ENCODE measurements at places on chromosomes 3 and 15.
A peak's percentile ranks its signal among the peaks of the same experiment; 100 is the strongest.

- no peak for DNase-seq
Observed at GRCh38 chr15:68231102-68231818, 1.7 kb upstream of the CLN6 start.

DNA sequence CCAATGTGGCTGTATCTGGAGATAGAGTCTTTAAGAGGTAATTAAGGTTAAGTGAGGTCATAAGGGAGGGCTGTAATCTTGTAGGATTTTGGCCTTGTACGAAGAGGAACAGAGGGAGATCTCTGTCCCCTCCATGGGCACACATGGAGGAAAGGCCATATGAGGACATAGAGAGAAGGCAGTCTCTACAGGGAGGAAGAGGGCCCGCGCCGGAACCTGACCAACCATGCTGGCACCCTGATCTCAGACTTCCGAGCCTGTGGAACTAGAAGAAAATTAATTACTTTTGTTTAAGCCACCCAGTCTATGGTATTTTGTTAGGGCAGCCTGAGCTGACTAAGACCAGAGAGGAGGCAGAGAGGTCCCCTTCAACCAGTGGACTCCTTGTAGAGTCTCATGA lies 17.7 kb upstream of the MRPS22 start:
- DNase-seq, result no peak

- no peak for DNase-seq
Observed at GRCh38 chr3:51684971-51685751, 14.1 kb downstream of the TEX264 start.

DNA sequence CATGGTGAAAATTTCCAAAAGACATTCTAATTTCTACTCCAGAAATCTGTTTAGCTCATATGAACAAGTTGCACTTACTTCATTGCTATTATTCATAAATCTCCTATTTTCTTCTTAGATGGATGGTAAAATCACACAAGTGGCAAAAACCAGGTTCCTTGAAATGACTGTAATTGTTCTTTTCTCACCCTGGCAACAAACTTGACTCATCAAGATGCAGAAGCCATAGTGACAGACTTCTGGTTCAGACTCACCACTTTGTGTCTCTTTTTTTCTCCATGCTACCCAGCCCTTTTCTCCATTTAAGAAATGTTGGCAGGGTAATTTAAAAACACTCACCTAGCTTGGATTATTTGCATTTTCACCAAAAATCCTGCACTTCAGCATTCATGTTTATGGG lies 82.1 kb downstream of the LRRC28 start:
- no peak for DNase-seq

GRCh38 chr3:66561367-66561766 lies 60.5 kb upstream of the LRIG1 start:
- peak; percentile 30 for DNase-seq

GRCh38 chr3:101703169-101703568 lies 16.7 kb upstream of the RPL24 start:
- no peak for DNase-seq

GRCh38 chr3:64594134-64594533 lies 93.7 kb downstream of the ADAMTS9 start:
- DNase-seq, result no peak

GRCh38 chr15:59313641-59314332 lies 58.9 kb downstream of the MYO1E start:
- peak; percentile 71 for DNase-seq

All from fibroblast of upper back skin (primary cell).